PC-9 (cell line): ENCODE measurements at places on chromosomes 13 and 19.

DNA sequence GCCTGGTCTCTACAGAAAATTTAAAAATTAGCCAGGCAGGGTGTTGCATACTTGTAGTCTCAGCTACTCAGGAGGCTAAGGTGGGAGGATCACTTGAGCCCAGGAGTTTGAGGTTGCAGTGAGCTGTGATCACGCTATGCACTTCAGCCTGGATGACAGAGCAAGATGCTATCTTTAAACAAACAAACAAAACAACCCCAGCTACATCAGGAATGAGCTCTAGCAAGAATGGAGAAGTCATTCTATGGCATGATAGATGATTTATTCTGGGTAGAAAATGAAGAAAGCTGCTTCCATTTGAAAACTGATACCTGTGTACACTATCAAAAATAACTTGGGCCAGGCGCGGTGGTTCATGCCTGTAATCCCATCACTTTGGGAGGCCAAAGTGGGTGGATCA lies 15.8 kb upstream of the SHISA2 start:
- DNase-seq = peak; percentile 57

DNA sequence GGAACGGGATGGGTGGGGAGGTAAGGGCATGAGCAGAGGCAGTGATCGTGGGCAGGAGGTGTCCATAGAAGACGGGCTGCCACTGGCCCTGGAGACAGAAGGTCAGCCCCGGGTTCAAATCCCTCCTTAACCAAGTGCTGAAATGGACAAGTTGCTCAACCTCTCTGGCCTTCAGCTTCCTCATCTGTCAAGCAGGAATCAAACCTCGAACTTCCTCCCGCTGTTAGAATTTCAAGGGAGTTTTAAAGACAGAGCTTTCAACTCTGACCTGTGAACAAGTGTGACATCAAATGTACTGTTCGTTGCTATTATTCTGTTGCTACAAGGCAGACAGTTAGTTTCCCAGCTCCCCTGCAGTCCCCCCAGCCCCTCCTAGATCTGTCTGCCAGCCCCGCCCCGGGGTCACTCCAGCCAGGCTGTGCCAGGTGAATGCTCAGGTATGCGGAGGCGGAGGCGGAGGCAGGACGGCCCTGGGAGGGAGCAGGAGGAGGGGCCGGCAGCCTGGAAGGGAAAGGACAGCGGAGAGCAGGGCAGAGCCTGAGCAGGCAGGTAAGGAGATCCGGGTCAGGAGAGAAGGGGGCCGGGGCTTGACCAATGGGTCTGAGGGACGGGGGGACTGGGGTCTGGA lies at the start of gene EPS8L1:
TSS of gene EPS8L1 (plus strand) at position 499 of the 628 bp plus-strand sequence. CDS start 576 bp downstream, outside the sequence.
- DNase-seq = peak; percentile 92

GRCh38 chr19:34309368-34310138 lies 55.2 kb downstream of the GARRE1 start:
- no peak for DNase-seq

GRCh38 chr13:77016251-77016812 lies 10.6 kb downstream of the FBXL3 start:
- no peak for DNase-seq

DNA sequence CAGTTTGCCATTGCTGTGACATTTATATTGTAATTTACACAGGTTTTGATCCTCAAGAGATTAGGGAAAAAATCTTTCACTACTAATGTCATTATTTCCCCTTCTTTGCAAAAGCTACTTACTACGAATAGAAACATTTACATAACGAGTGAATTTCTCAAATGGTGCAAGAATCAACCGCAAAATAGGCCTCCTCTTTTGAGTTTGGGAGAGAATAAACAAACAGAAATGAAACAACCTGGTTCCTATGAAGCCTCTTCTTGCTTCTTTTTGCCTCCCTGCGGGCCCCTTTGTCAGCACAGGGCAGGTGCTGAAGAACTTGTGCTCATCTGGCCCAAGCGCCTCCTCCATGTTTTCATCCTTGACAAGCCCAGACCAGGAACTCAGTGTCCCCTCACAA lies 10.1 kb upstream of the GJA3 start:
- no peak for DNase-seq

- no peak for DNase-seq
Observed at GRCh38 chr19:46404055-46404752, 9.2 kb downstream of the CCDC8 start.

DNA sequence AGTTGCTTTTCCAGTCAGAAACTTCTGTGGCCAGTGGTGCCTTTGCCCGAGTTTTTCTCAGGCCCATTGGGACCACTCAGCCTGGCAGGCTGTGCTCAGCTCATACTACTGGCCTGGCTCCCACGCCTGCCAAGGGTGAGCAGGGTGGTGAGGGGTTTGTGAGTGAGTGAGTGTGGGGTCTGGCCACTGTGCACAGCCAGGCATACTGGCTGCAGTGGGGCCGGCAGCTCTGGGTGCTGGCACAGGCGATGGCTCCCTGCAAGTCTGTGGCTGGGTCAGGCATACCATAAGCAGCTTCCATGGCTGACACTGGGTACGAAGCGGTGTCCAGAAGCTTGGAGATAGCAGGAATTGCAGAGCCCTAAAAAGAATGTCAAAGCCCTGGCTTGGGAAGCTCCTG lies 161.0 kb downstream of the SLITRK6 start:
- DNase-seq = no peak

GRCh38 chr13:59447846-59448620 lies 715.7 kb downstream of the DIAPH3 start:
- DNase-seq = no peak

- DNase-seq = no peak
Observed at GRCh38 chr13:36358175-36358718, 12.1 kb upstream of the SPART start.

GRCh38 chr13:39870197-39870747 lies 214.8 kb downstream of the COG6 start:
- DNase-seq = no peak

DNA sequence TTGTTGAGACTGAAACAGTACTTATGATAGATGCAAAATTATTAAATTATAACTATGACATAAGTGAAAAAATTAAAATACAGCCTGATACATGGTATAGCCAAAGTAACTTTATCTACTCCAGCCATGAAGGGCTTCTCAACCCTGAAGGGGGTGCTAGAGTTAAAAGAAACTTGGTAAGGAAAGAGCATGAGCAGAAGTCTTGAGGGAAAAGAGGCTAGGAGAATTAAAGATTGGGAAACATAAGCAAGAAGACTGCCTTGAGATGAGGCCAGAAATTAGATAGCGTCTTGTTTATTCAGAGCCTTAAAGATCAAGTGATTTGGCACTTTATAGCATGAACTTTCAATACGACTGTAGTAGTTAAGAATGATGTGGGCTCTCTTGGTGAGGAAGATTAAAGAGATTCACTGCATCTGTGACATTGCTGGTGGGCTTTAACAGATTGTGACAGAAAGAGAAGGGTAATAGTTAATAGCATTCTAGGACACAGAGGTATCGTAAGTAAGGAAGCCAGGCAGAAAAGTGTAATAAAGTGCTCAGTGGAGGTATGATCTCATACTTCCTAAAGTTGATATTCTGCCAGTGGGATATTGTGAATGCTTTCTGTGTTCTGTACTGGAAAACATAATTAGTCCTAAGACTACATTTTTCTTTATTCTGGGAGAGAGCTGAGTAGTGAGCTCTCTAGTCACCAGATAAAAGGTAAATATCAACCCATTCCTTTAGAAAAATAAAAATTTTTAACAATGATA lies 385.4 kb upstream of the PRR20A start:
- DNase-seq = no peak

- no peak for DNase-seq
Observed at GRCh38 chr19:45470762-45471081, 2.9 kb downstream of the FOSB start.

GRCh38 chr13:39786091-39786490 lies 130.6 kb downstream of the COG6 start:
- no peak for DNase-seq

GRCh38 chr19:16041299-16041990 lies 34.9 kb upstream of the TPM4 start:
- DNase-seq = peak; percentile 63

- DNase-seq = no peak
Observed at GRCh38 chr13:87089391-87089790, 581.8 kb upstream of the SLITRK5 start.

- no peak for DNase-seq
Observed at GRCh38 chr19:310781-311496, 19.7 kb upstream of the PLPP2 start.

DNA sequence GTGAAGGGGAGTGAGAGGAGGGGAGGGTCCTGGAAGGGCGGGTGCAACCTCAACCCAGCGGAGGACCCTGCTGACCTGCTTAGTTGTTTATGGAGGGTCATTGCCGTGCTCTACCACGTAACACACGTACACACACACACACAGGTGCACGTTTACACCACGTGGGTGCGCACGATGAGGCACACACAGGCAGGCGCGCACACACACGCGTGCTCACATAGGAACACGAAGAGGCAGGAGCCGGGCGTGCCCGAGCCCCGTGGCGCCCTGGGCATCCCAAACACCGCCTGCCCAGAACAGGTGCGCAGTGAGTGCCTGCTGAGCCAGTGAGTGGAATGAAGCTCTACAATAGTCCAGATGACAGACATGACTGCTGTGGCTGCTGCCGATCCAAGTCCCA lies 11.2 kb upstream of the MADCAM1 start:
- no peak for DNase-seq

DNA sequence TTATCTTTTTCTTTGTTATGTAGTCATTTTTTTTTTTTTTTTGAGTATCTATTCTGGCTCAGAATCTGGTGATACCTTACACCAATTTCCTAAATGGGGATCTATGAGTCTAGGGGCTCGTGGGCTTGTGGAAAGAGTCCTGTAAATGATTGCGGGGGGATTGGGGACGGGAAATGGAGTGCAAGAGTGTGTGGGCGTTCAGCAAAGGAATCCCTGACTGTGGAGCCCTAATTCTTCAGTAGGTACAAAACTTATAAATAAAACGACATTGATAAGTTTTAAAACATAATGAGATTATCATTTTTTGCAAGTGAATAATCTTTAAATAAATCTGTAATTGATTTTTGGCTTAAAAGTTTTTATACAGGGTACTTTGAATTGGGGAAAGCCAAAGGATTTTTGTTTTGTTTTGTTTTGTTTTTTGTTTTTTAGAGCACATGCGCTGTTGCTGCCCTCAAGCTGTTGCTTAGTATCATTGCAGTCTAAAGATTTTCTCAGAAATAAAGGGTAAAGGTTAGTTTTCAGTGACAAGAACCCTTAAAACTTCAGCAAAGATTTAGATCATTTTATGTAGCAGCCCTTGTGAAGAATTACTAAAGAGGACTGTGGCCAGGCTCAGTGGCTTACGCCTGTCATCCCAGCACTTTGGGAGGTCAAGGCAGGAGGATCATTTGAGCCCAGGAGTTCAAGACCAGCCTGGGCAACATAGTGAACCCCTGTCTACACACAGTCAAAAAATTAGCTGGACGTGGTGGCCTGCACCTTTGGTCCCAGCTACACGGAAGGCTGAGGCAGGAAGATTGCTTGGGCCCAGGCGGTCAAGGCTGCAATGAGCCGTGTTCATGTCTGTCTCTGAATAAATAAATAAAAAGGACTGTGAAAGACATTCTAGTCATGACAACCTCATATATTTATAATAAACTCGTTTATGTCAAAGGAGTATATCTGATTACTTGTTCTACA lies 1.7 kb downstream of the ERCC5 start:
- DNase-seq = no peak

DNA sequence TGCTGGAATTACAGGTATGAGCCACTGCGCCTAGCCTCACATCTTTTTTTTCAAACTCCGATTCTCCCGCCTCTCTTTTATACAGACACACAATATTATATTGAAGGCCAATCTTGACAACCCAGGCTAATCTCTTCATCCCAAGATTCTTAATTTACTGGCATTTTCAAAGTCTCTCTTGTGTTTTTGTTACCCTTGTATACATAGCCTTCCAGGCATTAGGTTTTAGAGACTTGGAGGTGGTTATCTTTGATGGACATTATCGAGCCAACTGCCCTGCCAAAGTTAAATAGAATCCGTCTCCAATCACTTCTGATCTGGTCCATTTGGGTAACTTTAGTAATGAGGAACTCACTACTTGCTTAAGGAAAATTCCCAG lies 14.4 kb upstream of the CYP2A7 start:
- DNase-seq = no peak

GRCh38 chr13:36131222-36131930 lies at the start of gene DCLK1:
Gene DCLK1 (minus strand): TSS chr13:36131382.
- DNase-seq = peak; percentile 31

DNA sequence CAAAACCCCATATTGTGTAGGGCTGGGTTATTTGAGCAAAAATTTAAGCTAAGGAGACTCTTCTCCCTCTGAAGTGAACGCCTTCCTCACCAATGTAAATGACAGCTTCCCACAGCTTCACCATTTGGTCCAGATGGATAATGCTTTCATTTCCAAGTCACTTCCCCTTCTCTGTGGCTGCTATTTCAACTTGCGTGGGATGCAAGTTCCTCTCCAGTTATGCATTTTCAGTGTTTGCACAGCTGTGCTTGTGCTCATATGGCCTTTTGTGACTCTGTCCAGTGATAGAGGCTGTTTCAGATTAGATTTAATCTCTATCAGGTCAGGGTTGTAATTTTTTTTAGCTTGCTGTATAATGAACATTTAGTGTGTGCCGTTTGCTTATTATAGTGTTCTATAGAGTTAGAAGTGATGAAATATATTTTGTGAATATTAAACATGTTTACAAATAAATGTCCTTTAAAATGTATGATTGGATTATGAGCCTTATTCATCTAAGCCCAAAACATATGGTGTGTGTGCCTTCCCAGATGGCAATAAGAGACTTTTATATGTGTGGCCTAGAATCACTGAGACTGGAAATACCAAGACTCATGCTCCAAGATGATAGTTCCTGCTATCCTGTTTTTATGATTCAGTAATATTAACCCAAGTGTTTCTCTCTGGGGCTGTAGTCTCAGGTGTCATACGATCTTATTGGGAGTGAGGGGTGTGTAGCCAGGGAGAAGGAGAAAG lies 86.6 kb downstream of the TNFRSF19 start:
- DNase-seq = no peak

- no peak for DNase-seq
Observed at GRCh38 chr19:7395360-7396066, 46.8 kb downstream of the ARHGEF18 start.

DNA sequence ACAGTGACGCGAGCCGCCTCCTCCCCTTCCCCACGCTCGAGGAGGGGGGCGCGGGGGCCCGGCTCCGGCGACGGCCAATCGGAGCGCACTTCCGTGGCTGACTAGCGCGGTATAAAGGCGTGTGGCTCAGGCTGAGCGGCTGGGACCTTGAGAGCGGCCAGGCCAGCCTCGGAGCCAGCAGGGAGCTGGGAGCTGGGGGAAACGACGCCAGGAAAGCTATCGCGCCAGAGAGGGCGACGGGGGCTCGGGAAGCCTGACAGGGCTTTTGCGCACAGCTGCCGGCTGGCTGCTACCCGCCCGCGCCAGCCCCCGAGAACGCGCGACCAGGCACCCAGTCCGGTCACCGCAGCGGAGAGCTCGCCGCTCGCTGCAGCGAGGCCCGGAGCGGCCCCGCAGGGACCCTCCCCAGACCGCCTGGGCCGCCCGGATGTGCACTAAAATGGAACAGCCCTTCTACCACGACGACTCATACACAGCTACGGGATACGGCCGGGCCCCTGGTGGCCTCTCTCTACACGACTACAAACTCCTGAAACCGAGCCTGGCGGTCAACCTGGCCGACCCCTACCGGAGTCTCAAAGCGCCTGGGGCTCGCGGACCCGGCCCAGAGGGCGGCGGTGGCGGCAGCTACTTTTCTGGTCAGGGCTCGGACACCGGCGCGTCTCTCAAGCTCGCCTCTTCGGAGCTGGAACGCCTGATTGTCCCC lies at the start of gene JUNB:
TSS of gene JUNB (plus strand) at position 142 of the 706 bp plus-strand sequence. CDS start at position 428, 286 bp downstream.
- peak; percentile 89 for DNase-seq
